Activated CD4-positive, alpha-beta memory T cell treated with anti-CD3 and anti-CD28 coated beads for 36 hours (primary cell): ENCODE measurements at places on chromosomes 6 and 20.

DNA sequence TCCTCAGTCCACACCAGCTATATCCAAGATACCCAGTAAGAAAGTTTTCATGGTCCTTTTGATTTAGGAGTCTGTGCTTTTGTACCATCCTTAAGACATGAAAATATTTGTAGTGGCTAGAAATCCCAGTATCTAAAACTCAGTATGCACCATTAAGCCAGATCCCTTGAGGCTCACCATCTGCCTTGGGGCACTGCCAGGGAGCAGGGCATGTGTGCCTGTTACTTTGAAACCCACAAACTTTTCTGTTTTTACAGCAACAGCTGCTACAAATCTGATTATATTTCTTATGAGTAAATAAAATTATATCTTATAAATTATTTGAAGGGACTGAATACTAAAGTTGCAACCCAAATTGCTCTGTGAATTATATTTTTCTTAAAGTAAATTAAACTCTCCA, 290.5 kb upstream of the MANEA start:
- no peak for DNase-seq

- DNase-seq = no peak
Measured at GRCh38 chr6:5025911-5026819, 22.3 kb upstream of the RPP40 start.

- no peak for DNase-seq
Measured at GRCh38 chr20:10110151-10110550, 75.4 kb downstream of the ANKEF1 start.

GRCh38 chr6:129695373-129696027, 14.5 kb downstream of the ARHGAP18 start:
- peak; percentile 64 for DNase-seq

DNA sequence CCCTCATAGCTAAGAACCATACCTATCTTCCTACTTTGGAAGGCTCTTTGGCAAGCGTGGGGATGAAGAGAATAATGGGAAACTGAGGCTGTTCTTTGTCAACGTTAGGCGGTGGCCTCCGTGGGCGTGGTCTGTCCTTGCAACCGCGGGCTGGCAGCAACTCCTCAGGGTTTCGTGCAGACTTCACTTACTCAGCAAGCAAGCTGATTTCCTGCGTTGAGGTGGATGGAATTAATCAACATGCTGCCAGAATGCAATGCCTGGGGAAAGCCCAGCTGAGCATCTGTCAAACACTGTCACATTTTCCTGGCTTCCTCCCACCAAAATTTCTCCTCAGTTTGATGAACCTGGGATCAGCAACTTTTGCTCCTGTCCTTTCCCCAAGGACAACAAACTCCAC, 9.2 kb upstream of the IL17F start:
- peak; percentile 73 for DNase-seq

- no peak for DNase-seq
Measured at GRCh38 chr6:168123165-168123911, 44.3 kb upstream of the FRMD1 start.

GRCh38 chr20:48616481-48616880, 211.3 kb downstream of the PREX1 start:
- no peak for DNase-seq

DNA sequence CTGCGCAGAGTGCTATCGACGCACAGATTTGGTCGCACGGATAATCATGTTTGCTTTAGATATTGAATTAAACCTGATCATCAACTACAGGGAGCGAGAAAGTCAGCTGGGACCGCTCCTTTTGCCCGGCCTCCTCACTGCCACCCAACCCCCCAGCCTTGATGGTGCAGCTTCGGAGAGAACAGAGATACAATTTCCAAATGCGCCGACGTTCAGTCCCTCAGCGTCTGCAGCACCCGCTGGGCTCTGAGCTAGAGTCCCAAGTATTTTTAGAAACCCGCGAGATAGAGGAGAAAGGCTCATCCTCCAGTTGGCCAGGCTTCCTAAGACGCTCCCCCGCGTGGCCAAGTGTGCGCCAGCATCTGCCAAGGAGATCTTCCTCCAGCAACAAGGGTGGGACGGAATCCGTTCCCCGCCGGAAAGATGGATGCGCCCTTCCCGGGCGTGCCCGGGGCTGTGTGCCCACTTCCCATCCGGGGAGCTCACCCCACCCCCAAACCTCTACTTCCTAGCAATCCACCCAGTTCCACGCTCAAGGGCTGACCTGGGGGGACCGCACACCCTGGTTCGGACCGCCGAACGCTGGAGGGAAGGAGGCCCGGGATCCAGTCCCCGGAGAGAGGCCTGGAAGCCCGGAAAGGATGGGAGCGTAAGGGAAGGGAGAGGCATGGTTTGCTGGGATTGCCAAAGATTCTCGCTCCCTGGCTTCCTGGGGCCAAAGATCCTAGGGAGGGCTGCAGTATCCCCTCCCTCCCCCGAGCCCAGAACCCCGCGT, 4.1 kb downstream of the NKX2-2 start:
- DNase-seq = no peak

DNA sequence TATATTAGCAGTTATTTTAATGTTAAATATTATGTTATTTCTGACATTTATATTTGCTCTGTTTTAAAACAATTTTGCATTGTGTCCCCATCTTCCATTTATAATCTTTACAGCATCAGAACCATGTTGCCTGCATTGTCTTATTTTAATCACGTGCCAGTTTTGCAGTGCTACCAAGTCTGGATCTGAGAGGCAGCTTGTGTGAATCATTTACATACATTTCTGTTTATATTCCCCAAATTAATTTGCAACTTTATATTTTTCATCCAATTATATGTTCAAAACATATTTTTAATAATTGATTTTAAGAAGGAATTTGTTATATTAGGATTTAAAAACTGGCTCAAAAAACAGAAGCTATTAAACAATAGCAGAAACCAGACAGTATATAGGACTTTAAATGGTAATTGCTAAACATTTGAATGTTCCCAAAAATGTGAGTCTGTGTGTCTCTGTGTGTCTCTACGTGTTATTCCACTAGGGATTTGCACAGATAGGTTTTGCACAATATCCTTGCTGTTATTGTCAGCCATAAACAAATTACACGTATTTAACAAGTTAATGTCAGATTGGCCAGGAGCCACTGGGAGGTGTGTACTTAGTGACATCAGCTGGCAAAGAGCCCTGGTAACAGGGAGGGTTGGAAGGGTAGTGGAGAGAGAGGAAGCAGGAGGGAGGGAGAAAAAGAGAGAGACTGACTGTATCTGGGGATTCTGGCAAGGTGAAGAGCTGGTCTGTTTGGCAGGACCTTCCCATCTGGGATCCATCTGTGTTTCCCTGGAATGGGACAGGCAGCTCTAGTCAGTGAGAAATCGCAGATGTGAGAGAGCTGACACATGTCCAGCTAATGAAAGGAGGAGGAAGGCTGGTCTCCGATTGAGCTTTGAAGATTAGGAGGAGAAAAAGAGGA, 72.1 kb downstream of the CBFA2T2 start:
- DNase-seq = no peak

DNA sequence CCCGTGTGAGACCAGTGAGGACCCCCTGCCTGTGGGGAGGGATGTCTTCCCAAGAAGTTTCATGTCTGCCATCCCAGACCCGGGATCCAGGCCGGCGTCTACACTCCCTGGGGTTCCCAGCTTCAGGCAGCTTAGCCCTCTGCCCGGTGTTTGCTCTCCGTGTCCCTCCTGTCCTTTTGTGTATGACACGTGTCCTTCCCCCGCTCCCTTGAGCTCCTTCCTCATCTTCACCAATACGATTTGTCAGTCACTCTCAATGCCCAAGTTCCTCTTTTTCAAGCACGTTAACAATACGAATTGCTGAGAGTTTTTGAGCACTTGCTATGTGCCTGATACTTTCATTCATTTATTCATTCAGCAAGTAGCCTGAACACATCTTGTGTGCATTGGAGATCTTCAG, 115.6 kb upstream of the PTPN1 start:
- no peak for DNase-seq

GRCh38 chr6:81834141-81834681, 81.7 kb upstream of the TENT5A start:
- DNase-seq = no peak

GRCh38 chr6:22966691-22967422, 397.5 kb downstream of the HDGFL1 start:
- DNase-seq = no peak

DNA sequence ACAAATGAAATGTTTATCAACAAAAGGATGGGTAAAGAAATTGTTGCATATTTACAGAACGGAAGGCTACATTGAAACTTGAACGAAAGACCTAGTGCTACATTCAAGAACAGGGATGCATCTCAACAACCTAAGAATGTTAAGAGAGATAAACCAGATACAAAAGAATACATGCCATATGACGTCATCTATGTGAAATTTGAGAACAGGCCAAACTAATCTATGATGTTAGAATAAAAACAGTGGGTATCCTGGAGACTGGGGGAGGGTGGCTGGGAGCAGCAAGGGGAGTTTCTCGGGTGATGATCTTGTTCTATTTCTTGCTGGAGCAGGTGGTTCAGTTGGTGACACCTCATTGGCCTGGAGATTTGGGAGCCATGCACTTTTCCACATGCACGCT, 81.5 kb downstream of the SULF2 start:
- DNase-seq = no peak

DNA sequence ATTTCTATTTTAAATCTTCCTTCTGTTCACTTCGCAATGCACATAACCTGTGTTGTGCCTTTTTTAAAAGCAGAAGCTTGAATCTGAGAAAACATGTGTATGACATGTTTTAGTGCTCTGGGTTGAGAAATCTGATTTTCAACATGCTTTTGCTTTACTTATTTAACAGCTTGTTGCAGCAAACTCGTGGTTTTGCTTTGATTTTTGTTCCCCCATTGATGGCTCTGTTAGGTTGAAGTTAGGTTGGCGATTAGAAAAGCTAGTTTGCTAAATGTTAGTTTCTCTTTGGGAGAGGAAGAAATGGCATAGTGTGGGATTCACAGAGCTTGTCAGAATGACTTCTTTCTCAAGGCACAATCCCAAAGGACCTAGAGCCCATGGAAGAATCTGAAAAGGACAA, 170.8 kb downstream of the TMEM242 start:
- DNase-seq = no peak

GRCh38 chr6:136483906-136484305, 66.3 kb downstream of the MAP7 start:
- DNase-seq = no peak

DNA sequence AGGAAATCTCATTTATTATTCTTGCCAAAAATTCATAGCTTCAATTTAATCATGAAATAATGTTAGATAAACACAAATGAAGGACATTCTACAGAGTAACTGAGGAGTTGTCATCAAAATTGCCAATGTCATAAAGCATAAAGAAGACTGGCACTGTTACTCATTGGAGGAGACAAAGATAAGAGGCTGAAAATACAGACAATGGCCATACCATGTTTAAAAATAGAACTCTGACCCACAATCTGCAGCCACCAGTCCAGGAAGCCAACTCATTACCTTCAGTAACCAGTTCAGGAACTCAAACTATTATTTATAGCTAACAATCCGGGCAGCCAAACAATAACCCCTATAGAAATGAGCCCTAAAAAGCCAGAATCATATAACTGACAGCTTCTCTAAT, 795.6 kb downstream of the TENT5A start:
- no peak for DNase-seq

GRCh38 chr6:22372922-22373321, 76.1 kb upstream of the PRL start:
- DNase-seq = no peak

- no peak for DNase-seq
Measured at GRCh38 chr20:35404614-35405259, 7.0 kb downstream of the UQCC1 start.
